ENCODE measurements at places on chromosomes 6 and 20.

GRCh38 chr20:34112600-34113101 lies 608 bp upstream of the EIF2S2 start:
- DNase-seq = no peak

DNA sequence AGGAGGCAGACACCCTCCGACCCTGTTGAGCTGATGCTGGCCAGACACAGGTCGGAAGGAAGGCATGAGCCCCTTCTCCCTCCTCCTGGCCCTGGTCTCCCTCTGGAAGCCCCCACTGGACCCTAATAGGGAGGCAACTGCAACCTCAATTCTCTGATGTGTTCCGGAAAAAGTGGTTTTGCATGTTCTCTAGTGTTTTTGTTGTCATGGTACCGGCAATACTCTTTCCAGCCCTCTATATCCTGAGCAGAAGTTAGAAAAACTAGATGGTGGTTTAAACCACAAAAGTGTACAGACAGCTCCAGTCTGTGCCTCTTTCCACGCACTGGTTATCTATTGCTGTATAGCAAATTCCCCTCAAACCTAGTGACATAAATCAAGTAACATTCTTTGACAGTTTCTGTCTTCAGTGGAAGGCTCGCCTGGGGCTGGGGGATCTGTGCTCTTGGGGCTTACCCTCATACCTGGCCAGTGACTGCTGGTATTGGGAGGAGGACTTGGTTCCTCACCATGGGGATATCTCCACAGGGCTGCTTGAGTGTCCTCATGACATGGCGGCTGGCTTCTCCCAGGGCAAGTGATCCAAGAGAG lies 37.0 kb downstream of the SYTL3 start:
- DNase-seq = no peak

- DNase-seq = no peak
These were observed 594.5 kb downstream of the RFPL4B start for GRCh38 chr6:112941613-112942012.

DNA sequence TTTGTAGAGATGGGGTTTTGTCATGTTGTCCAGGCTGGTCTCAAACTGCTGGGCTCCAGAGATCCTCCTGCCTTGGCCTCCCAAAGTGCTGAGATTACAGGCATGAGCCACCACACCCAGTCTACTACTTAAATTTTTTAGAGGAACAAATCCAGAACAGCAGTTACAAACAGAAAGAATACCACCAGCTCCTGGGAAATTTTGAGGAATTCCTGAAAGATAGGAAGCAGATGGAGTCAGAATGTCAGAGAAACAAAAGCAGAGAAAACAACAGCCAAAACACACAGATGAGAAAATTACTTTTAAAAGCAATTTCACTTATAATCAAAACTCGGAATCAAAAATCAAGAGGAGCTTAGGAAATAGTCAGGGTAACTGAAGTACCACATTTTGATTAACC lies 543.3 kb upstream of the MARCKS start:
- DNase-seq = no peak

- DNase-seq = no peak
These were observed 294.4 kb upstream of the TBX18 start for GRCh38 chr6:85058806-85059205.

GRCh38 chr6:116562614-116563013 lies 8.7 kb upstream of the RWDD1 start:
- no peak for DNase-seq

All from stimulated activated CD4-positive, alpha-beta T cell treated with anti-CD3 and anti-CD28 coated beads, Interleukin-1b, Interleukin-23, amount 100 ng/mL, for 48 hours (primary cell).